Subcutaneous adipose tissue (tissue), 4 donors: ENCODE measurements at places on chromosomes 3 and 15. TPM values are rescaled to one million over a fixed set of nuclear protein-coding genes. Genes with fewer than 3 reads are reported as not detected.

The TMEM40 gene
- not detected for total RNA-seq

The GOLGA8S gene
- 0.44 TPM for total RNA-seq

The SEMA3B gene
- 2.4 TPM for total RNA-seq

The GXYLT2 gene
- 3.9 TPM for total RNA-seq

The TTLL13 gene
- 0.51 TPM for total RNA-seq

The SMCO1 gene
- total RNA-seq = not detected

The TLR9 gene
- total RNA-seq = not detected

The SCN11A gene
- total RNA-seq = 0.34 TPM

The CHRM5 gene
- total RNA-seq = not detected
